ENCODE measurements at places on chromosomes 2 and 18.

- H3K4me3 ChIP-seq, result no peak overlapping the region
- DNase-seq, result no peak
- H3K4me1 ChIP-seq, result no peaks in the 10 kb centered on the region
- H3K27ac ChIP-seq, result no peak overlapping the region
- peaks cover 7% of the 10 kb centered on the region for H3K36me3 ChIP-seq
Observed at GRCh38 chr2:135916207-135916606, 40.0 kb upstream of the MCM6 start.

DNA sequence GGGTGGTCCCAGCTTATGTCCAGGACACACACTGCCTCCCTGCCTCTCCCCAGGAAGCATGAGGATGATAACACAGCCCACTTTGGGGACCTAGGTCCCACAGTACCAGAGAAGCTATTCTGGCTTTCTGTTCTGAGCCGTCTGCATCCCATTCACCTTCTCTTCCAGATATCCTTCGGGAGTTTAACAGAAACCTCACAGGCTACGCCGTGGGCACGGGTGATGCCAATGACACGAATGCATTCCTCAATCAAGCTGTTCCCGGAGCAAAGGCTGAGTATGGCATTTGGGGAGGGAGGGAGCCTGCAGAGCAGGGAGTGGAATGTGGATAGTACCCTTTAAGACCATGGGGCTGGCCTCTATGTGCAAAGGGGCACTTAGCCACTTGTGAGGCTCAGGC is 102.6 kb downstream of the PLB1 start:
- no peaks in the 10 kb centered on the region for H3K36me3 ChIP-seq
- no peaks in the 10 kb centered on the region for H3K27me3 ChIP-seq
- no peak overlapping the region for H3K4me3 ChIP-seq
- DNase-seq, result no peak

DNA sequence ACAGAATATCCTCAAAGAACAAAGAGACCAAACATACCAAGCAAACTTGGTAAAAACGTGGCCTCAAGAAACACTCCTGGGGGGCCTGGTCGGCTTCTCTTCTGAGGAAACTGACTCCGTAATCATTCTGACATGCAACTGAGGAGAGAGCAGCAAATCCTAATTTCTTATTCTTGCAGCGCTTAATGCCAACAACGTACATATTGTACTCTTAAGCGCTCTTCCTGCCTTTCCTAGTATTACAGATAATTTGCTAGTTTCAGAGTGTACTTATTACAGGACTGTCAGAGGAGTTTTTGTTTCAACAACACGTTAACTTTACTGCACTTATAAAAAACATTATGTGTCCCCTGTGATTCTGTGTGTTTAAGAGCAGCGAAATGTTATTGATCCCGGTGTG is 64.9 kb downstream of the ZNF521 start:
- DNase-seq, result no peak
- no peak overlapping the region for H3K4me3 ChIP-seq
- no peak overlapping the region for H3K27ac ChIP-seq
- peaks cover 6% of the 10 kb centered on the region for H3K4me1 ChIP-seq
- no peaks in the 10 kb centered on the region for H3K36me3 ChIP-seq

GRCh38 chr2:187586011-187586641 is 31.9 kb upstream of the TFPI start:
- H3K27me3 ChIP-seq, result no peaks in the 10 kb centered on the region
- peaks cover 9% of the 10 kb centered on the region for H3K4me1 ChIP-seq
- no peaks in the 10 kb centered on the region for H3K36me3 ChIP-seq
- H3K27ac ChIP-seq, result no peak overlapping the region
- no peak for DNase-seq

- H3K36me3 ChIP-seq, result no peaks in the 10 kb centered on the region
- peaks cover 39% of the 10 kb centered on the region for H3K27me3 ChIP-seq
- DNase-seq, result no peak
- no peak overlapping the region for H3K27ac ChIP-seq
- H3K4me3 ChIP-seq, result no peak overlapping the region
Observed at GRCh38 chr18:13614641-13615288, 111.6 kb downstream of the FAM210A start.

- H3K36me3 ChIP-seq, result no peaks in the 10 kb centered on the region
- H3K27ac ChIP-seq, result no peak overlapping the region
- no peaks in the 10 kb centered on the region for H3K27me3 ChIP-seq
- H3K4me1 ChIP-seq, result peaks cover 15% of the 10 kb centered on the region
- H3K4me3 ChIP-seq, result no peak overlapping the region
Observed at GRCh38 chr2:128496700-128497099, 178.0 kb upstream of the HS6ST1 start.

DNA sequence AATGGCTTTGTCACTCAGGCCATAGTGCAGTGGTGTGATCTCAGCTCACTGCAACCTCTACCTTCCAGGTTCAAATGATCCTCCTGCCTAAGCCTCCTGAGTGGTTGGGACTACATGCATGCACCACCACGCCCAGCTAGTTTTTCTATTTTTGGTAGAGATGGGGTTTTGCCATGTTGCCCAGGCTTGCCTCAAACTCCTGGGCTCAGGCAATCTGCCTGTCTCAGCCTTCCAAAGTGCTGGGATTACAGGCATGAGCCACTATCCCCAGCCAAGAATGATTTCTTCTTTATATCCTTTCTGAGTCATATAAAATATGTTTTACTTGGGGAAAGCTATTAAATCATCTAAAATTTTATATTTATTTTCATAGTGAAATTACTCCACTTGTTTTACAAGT is 61.3 kb downstream of the CYBRD1 start:
- H3K27ac ChIP-seq, result no peak overlapping the region
- no peak for DNase-seq
- no peak overlapping the region for H3K4me3 ChIP-seq
- H3K36me3 ChIP-seq, result no peaks in the 10 kb centered on the region
- no peaks in the 10 kb centered on the region for H3K4me1 ChIP-seq

All from type B pancreatic cell (in vitro differentiated cells).